ENCODE measurements at places on chromosomes 2 and 18. TPM values are rescaled to one million over a fixed set of nuclear protein-coding genes. Genes with fewer than 3 reads are reported as not detected.
A peak's percentile ranks its signal among the peaks of the same experiment; 100 is the strongest.

GRCh38 chr18:5294113-5294456 is 1.4 kb downstream of the ZBTB14 start:
- no peak for DNase-seq

DNA sequence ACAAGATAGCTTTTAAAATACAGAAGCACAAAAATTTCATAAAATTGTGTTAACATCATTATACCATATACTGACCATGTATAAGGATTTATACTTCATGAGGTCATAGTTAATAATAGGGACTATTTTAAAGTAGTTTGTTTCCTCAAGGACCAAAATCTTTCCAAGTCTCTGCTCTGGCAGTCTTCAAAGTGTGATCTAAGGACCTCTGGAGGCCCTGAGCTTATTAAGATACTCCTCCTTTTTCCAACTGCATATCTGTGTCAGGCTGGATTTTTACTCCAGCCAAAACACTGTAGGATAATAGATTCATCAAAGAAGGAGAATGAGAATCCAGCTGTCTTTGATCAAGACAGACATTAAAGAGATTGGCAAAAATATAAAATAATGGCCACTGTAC is 1.7 kb upstream of the SCYGR2 start:
- no peak for DNase-seq

DNA sequence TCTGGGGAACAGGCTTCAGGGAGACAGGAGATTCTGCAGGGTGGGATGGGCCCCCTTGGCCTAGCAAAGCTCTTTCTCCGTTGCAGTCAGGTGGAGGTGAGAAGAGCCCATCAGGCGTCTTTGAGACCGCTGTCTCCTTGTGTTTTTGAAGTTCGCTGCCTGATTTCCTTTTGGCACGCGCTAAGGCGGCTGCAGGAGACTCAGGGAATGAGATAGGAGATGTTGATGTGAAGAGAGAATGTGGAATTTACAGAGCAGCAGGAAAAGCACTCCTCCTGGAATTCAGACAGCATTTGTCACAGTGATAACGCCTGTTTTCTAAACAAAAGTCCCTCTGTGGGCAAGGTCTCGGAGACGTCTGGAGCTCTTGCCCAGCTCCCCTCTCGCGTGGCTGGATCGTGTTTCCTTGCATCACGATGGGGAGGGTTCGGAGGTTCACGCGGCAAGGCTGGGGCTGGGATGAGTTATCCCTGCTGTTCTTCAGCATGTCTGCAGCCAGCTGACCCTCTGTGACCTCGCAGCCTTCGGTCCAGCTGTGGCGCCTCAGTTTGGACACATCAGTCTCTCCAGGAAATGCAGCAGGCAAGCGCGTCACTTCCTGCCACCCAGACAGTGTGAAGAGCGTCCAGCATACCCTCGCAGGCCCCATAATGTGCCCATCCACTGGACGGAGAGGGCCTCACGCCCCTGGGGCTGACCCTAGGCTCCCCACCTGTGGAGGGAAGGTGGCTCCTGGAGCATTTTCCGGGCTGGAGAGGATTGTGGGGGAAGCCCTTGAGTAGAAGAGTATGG is 30.2 kb downstream of the GLI2 start:
- no peak for DNase-seq

- no peak for DNase-seq
Observed at GRCh38 chr2:170512266-170512665, 202.9 kb upstream of the SP5 start.

The CSRNP3 gene
- 1.9 TPM for total RNA-seq

GRCh38 chr2:73135236-73135635 is 22.5 kb upstream of the RAB11FIP5 start:
- DNase-seq: no peak

DNA sequence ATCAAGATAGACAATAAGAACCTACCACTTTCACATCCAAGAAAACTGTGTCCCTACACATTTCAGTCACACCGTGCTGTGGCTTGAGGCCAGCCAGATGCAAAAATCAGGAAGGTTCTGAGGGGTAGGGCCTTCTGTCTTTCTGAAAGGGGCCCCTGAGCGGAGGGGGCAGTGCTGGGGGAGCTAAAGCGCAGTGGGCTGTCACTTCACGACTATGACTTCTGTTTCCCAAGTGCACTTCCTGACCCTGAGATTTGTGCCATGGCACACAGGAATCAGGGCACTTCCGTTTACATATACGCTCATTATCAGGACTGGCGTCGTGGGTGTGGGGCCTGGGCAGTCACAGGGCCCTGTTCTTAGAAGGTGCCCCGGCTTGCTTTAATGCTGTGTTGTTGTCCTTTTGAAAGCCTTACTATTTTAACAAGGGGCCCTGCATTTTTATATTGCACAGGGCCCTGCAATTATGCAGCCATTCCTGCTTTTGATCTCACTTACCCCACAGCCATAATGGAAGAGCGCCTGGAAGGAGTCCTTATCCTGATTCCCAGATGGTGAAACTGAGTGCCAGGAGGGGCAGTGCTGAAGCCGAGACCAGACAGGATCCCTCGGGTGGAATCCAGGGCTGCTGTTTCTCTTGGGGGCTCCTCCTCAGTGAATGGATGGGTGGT is 620 bp downstream of the NGEF start:
- DNase-seq: peak; percentile 59

DNA sequence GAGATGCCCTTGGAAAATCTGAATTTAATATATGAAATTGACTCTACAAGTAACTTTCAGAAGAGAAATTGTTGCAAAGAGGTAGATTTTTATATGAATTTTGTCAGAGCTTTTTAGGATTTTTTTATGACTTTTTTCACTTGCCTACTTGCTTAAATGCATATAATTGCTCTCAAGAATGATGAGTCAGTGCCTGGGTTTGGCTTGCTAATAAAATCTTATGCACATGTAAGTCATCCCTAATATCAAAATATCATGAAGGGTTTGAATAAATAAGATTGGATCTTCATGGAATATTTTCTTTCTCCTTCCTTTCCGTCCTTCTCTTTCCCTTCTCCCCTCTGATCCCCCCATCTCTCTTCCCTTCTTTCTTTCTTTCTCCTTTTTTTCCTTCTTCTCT is 354.1 kb downstream of the TXNL1 start:
- no peak for DNase-seq

The ANKRD30BL gene
- total RNA-seq: not detected

DNA sequence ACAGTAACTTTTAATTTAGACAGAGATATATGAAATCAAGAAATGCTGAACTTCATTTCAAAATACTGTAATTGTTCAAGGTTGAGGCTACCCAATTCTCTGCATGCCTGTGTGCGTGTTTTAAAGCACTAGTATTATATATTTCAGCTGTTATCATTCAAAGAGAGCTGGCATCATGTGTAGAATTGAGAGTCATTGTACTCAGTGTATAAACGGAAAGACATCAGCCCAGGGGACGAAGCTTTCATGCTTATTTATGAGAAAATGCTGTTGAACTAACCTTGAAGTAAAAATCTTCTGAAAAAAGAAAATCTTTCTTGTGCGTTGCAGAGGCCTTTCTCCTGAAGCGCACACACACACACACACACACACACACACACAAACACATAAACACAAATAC is 48.4 kb downstream of the MYCN start:
- DNase-seq: no peak

GRCh38 chr2:217741381-217741955 is 261.3 kb downstream of the TNS1 start:
- DNase-seq: peak; percentile 72

GRCh38 chr2:240405684-240406313 is 29.7 kb upstream of the GPC1 start:
- DNase-seq: peak; percentile 73

- DNase-seq: no peak
Observed at GRCh38 chr2:203534621-203535077, 452 bp downstream of the RAPH1 start.

DNA sequence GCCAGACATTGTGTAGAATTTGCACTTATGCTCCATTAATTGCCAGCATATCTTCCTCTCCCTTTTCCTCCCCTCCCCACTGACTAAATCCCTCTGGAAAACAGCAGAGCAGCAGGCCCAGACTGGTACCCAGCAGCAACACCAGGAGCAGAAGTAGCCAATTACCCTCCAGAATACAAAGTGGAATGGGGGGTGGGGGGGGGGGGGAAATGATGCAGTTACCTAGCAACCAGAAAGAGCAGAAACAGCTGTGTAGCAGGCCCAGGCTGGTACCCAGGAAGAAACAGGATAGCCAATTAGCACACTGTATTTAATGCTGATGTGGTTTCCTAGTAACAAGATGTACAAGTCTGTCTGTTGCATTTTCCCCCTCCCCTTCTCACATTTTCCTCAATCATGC is 52.3 kb downstream of the KLF7 start:
- DNase-seq: no peak

DNA sequence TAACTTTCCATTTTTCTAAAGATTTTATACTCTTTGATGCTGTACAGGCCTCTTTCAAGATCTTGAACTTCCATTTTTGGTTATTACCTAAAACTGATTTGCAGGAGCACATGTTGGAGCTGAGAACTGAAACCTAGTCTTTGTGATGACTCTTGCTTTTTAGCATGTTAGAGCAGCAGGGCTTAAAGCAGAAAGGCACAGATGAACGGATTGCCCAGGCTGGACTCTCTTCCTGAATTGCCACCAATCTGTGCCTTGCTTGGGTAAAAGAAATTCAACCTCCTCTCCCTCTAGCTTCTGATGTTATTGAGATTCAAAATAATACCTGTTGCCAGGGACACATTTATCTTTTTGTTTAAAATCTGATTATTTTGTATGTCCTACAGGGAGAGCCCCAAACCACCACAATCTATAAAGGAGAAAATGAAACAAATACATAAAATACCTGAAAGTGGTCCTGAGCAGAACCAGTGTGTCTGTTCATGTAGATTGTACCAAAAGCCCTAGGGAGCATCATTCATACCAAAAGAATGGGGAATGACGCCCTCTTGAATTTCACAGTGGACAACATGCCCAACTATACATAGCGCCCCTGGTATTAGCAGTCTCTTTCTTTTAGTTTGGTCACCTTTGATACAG is 277.0 kb upstream of the MAP2 start:
- DNase-seq: no peak

DNA sequence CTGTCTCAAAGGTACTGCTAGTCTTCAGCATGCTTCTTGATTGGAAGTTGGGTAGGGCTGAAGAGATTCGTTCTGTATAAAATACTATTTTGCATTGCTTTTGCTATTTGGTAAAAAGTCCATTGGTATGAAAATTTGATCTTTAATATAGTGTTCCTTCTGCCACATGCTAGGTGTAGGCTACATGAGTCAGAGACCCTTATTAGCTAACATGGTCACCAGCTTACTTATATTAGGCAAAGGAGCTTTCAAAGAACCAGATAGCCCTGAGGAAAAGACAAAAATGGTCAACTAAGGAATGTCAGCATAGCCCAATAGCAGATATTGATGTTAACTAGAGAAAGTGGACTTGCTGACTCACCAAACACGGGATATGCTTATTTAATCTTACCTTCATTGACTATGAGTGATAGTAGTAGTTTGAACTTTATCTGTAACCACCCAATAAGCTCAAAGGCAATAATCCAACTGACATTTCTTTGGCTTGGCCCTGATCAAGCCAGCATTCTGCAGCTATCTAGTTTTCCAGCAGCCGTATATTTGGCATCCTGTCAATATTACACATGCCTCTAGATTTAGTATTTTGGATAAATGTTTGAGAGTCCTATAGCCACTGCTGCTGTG is 110.0 kb downstream of the TPGS2 start:
- DNase-seq: no peak

The FSHR gene
- total RNA-seq: not detected

GRCh38 chr2:112623913-112624777 is 21.6 kb upstream of the SLC20A1 start:
- no peak for DNase-seq

The IL36B gene
- not detected for total RNA-seq

DNA sequence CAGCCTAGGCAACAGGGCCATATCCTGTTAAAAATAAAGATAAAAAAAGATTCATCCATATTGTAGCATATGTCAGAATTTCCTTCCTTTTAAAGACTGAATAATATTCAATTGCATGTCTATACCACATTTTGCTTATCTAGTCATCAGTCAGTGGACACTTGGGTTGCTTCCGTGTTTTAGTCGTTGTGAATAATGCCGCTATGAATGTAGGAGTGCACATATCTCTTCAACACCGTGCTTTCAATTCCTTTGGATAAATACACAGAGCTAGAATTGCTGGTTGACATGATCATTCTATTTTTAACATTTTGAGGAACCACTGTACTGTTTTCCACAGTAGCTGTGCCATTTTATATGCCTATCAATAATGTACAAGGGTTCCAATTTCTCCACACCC is 14.0 kb upstream of the PLB1 start:
- no peak for DNase-seq

- DNase-seq: no peak
Observed at GRCh38 chr18:10459587-10459986, 5.2 kb downstream of the APCDD1 start.

DNA sequence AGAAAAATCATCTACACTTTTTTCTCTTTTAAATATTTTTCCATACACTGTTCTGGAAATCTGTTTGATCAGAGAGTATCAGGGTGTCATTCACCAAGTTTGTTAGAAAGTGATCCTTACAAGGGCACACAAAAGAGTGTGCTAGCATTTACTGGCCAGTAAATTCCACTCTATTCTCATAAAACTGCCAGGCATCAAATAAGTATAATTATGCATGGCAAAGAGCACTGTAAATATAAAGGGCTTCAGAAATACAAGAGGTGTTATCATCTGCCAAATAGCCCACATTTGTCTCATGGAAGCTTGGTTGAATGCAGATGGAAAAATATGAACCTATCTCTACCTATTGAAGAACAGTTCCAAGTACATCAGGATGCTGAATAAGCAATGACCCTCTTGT is 847.3 kb upstream of the ACVR2A start:
- no peak for DNase-seq
